CD4-positive, alpha-beta memory T cell (primary cell): ENCODE measurements at places on chromosomes 1 and 21. TPM values are rescaled to one million over a fixed set of nuclear protein-coding genes. Genes with fewer than 3 reads are reported as not detected.
A peak's percentile ranks its signal among the peaks of the same experiment; 100 is the strongest.

- no peak overlapping the region for H3K27ac ChIP-seq
- H3K4me3 ChIP-seq = no peak overlapping the region
- H3K27me3 ChIP-seq = no peaks in the 10 kb centered on the region
- no peaks in the 10 kb centered on the region for H3K36me3 ChIP-seq
These were observed 37.7 kb downstream of the RNF220 start for GRCh38 chr1:44442791-44443190.

DNA sequence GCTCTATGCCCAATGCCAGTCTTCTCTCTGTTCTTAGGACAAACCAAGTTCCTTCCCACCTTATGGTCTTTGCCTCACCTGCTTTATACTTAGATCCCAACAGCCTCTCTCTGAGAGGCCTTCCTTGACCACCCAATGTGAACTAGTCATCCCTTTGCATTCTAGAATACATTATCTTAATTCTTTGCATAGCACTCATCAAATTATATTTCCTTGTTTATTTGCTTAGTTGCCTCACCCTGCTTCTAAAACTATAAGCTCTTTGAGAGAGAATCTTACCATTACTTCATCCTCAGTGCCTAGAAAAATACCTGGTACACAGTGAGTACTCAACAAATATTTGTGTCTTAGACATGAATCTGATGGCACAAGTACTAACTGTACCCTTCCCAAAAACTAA lies 8.0 kb downstream of the PIGP start:
- H3K27me3 ChIP-seq = no peaks in the 10 kb centered on the region
- H3K36me3 ChIP-seq = peaks cover 4% of the 10 kb centered on the region
- no peak overlapping the region for H3K4me3 ChIP-seq

GRCh38 chr21:42513985-42514882 lies 582 bp downstream of the SLC37A1 start:
- H3K27me3 ChIP-seq = no peaks in the 10 kb centered on the region
- peak overlapping the region; percentile 65 for H3K27ac ChIP-seq
- H3K4me3 ChIP-seq = peak overlapping the region; percentile 79
- peaks cover 29% of the 10 kb centered on the region for H3K4me1 ChIP-seq
- peaks cover 10% of the 10 kb centered on the region for H3K36me3 ChIP-seq

RPTN gene
- polyA plus RNA-seq = not detected

GRCh38 chr1:223114871-223115270 lies 28.2 kb downstream of the TLR5 start:
- H3K27me3 ChIP-seq = no peaks in the 10 kb centered on the region
- no peak overlapping the region for H3K27ac ChIP-seq
- H3K4me3 ChIP-seq = no peak overlapping the region
- no peak for DNase-seq
- no peaks in the 10 kb centered on the region for H3K36me3 ChIP-seq

GRCh38 chr1:110336300-110337039 lies 2.7 kb upstream of the RBM15 start:
- H3K4me1 ChIP-seq = peaks cover 31% of the 10 kb centered on the region
- no peak for DNase-seq
- H3K27ac ChIP-seq = no peak overlapping the region
- H3K4me3 ChIP-seq = no peak overlapping the region
- no peaks in the 10 kb centered on the region for H3K27me3 ChIP-seq

SPRR2A gene
- polyA plus RNA-seq = not detected

GRCh38 chr1:36709869-36710481 lies 227.3 kb upstream of the CSF3R start:
- H3K36me3 ChIP-seq = no peaks in the 10 kb centered on the region
- no peaks in the 10 kb centered on the region for H3K27me3 ChIP-seq
- H3K4me1 ChIP-seq = no peaks in the 10 kb centered on the region
- H3K27ac ChIP-seq = no peak overlapping the region
- no peak for DNase-seq

GRCh38 chr1:3599816-3600215 lies 11.5 kb downstream of the MEGF6 start:
- DNase-seq = no peak
- H3K27me3 ChIP-seq = no peaks in the 10 kb centered on the region
- H3K4me1 ChIP-seq = peaks cover 20% of the 10 kb centered on the region
- no peak overlapping the region for H3K27ac ChIP-seq
- no peaks in the 10 kb centered on the region for H3K36me3 ChIP-seq

GRCh38 chr1:68168545-68169171 lies 63.7 kb downstream of the WLS start:
- H3K27ac ChIP-seq = no peak overlapping the region
- DNase-seq = no peak
- no peak overlapping the region for H3K4me3 ChIP-seq
- no peaks in the 10 kb centered on the region for H3K27me3 ChIP-seq
- no peaks in the 10 kb centered on the region for H3K4me1 ChIP-seq

- H3K4me3 ChIP-seq = no peak overlapping the region
- peaks cover 35% of the 10 kb centered on the region for H3K4me1 ChIP-seq
- H3K27me3 ChIP-seq = no peaks in the 10 kb centered on the region
- H3K27ac ChIP-seq = no peak overlapping the region
- no peaks in the 10 kb centered on the region for H3K36me3 ChIP-seq
These were observed 16.8 kb upstream of the ETV3 start for GRCh38 chr1:157154940-157155514.

MCOLN2 gene
- 6.4 TPM for polyA plus RNA-seq

EPS15 gene
- polyA plus RNA-seq = 39.2 TPM

DNA sequence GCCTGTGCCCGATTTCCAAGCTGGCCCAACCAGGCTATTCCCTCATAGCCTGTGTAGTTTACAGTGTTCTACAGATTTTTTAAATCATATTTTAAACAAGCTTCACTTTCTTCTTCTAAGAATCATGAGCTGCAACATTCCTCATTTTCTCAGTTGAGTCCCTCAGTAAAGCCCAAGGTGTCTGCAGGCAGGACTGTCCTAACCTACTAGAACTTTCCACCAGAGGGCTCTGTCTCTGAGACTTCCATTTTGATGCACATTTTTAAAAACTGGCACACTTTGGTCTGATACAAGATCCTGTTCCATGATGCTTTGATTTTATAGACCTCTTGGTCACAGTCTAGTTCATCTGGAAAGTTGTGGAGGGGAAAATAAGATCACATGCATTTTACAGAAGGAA lies 21.6 kb upstream of the SLAMF6 start:
- H3K4me1 ChIP-seq = peaks cover 63% of the 10 kb centered on the region
- peaks cover 33% of the 10 kb centered on the region for H3K36me3 ChIP-seq
- no peak overlapping the region for H3K4me3 ChIP-seq
- no peak overlapping the region for H3K27ac ChIP-seq
- H3K27me3 ChIP-seq = no peaks in the 10 kb centered on the region

DNA sequence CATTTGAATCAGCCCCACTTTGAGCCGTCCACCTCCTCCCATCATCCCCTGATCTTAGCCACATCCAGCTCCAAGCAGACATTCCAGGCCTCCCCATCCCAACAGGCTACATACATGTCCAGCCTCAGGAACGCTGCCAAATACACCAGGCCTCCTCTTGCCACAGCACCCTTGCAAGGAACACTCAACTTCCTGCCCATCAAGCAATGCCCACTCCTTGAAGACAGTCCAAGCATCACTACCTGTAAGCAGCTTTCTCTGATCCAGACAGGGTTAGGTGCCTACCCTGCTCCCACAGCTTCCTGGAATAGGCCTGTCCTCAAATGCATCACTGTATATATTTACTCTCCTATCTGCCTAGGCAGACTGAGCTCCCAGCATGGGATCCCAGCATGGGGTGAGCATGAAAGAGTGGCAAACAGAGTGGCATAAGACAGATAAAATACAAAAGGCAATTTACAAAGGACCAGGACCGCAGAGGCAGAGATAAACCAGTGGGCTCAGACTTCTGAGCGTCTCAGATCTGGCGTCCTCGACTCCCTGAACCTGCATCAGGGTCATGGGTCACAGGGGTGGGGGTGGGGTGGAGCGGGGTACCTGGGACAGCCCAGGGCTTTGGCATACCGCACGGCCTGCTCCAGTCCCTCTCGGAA lies 816 bp downstream of the HYI start:
- H3K4me3 ChIP-seq = no peak overlapping the region
- no peak for DNase-seq
- H3K27me3 ChIP-seq = no peaks in the 10 kb centered on the region

DENND2D gene
- polyA plus RNA-seq = 221 TPM

- no peaks in the 10 kb centered on the region for H3K27me3 ChIP-seq
- H3K4me3 ChIP-seq = no peak overlapping the region
- peaks cover 7% of the 10 kb centered on the region for H3K4me1 ChIP-seq
- no peak overlapping the region for H3K27ac ChIP-seq
- no peaks in the 10 kb centered on the region for H3K36me3 ChIP-seq
These were observed 36.7 kb downstream of the ADAM30 start for GRCh38 chr1:119859647-119860046.

GRCh38 chr21:43768868-43769167 lies 7.3 kb downstream of the CSTB start:
- no peak for DNase-seq
- no peaks in the 10 kb centered on the region for H3K4me1 ChIP-seq
- H3K27me3 ChIP-seq = no peaks in the 10 kb centered on the region
- H3K4me3 ChIP-seq = no peak overlapping the region
- no peak overlapping the region for H3K27ac ChIP-seq

DNA sequence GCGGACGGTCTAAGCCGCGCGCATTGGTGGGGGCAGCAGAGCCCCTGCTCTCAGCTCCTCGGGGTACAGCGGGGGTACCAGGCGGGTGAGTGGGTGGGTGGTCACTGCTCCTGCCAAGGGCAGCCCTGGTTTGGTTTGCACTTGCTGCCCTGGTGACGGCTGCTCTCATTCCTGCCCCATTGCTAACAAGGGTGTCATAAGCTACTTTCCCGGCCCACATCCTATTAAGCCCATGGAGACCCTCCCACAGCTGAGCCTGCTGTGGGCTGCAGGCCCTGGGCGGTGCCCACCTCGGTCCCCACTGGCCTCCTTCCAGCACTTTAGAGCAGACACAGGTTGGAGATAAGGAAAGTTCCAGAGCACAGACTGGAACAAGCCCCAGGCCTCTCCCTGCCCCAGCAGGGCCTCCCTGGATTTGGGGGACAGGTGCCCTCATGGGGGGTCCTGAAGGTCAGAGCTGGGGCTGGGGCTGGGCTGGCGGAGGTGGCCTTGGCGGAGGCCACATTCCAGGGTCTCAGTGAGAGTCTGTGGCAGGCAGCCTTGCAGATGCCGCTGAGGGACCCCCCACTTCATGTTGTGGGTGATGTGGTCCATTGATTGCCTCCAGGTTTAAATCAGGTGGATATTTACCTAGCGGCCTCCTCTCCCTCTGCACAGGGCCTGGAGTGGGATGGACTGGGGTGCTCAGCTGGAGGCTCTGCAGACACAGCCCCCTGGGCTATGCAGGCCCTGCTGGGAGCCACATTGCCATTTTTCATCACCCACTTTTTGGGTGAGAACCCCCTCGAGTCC lies 27.0 kb downstream of the COL18A1 start:
- no peak overlapping the region for H3K27ac ChIP-seq
- no peak overlapping the region for H3K4me3 ChIP-seq
- DNase-seq = no peak
- H3K36me3 ChIP-seq = no peaks in the 10 kb centered on the region
- H3K27me3 ChIP-seq = no peaks in the 10 kb centered on the region

DNA sequence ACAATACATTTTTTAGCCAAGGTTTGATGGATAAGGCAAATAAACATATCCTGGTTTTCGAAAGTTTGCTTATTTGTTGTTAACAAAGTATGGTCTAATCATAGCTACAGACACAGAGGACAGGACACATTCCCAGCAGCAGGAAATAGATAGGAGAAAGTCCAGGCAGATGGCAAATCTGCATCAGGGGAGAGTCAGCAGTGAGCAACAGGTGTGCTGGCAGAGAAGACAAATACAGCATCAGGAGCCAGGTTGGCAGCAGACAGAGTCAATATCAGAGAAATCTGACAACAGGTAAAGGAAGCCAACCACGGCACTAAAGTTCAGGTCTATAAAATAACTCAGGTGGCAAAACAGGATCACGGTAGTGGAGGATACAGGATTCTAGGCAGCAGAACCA lies 210.7 kb upstream of the PTBP2 start:
- H3K27me3 ChIP-seq = no peaks in the 10 kb centered on the region
- no peaks in the 10 kb centered on the region for H3K4me1 ChIP-seq
- DNase-seq = no peak
- H3K4me3 ChIP-seq = no peak overlapping the region
- H3K27ac ChIP-seq = no peak overlapping the region

- H3K4me1 ChIP-seq = no peaks in the 10 kb centered on the region
- H3K4me3 ChIP-seq = no peak overlapping the region
- H3K27me3 ChIP-seq = no peaks in the 10 kb centered on the region
These were observed 152.8 kb downstream of the PPP1R12B start for GRCh38 chr1:202501281-202501680.

- no peaks in the 10 kb centered on the region for H3K36me3 ChIP-seq
- no peaks in the 10 kb centered on the region for H3K4me1 ChIP-seq
- H3K4me3 ChIP-seq = no peak overlapping the region
- H3K27ac ChIP-seq = no peak overlapping the region
- DNase-seq = no peak
These were observed 33.3 kb downstream of the FOXD2 start for GRCh38 chr1:47471163-47471562.

GRCh38 chr1:14441302-14441741 lies 157.2 kb upstream of the KAZN start:
- no peak overlapping the region for H3K4me3 ChIP-seq
- H3K27me3 ChIP-seq = no peaks in the 10 kb centered on the region
- no peaks in the 10 kb centered on the region for H3K4me1 ChIP-seq
- no peak for DNase-seq
- H3K27ac ChIP-seq = no peak overlapping the region

ICOSLG gene
- 4.1 TPM for polyA plus RNA-seq

- no peaks in the 10 kb centered on the region for H3K27me3 ChIP-seq
- peaks cover 98% of the 10 kb centered on the region for H3K4me1 ChIP-seq
- DNase-seq = peak; percentile 63
- peak overlapping the region; percentile 25 for H3K4me3 ChIP-seq
These were observed 5.0 kb upstream of the CHI3L2 start for GRCh38 chr1:111222308-111223125.

BCL2L15 gene
- 0.75 TPM for polyA plus RNA-seq

- no peak overlapping the region for H3K27ac ChIP-seq
- no peaks in the 10 kb centered on the region for H3K36me3 ChIP-seq
- DNase-seq = no peak
- no peak overlapping the region for H3K4me3 ChIP-seq
- no peaks in the 10 kb centered on the region for H3K27me3 ChIP-seq
These were observed 110.4 kb upstream of the IPO9 start for GRCh38 chr1:201718346-201719202.

NFASC gene
- not detected for polyA plus RNA-seq

DNA sequence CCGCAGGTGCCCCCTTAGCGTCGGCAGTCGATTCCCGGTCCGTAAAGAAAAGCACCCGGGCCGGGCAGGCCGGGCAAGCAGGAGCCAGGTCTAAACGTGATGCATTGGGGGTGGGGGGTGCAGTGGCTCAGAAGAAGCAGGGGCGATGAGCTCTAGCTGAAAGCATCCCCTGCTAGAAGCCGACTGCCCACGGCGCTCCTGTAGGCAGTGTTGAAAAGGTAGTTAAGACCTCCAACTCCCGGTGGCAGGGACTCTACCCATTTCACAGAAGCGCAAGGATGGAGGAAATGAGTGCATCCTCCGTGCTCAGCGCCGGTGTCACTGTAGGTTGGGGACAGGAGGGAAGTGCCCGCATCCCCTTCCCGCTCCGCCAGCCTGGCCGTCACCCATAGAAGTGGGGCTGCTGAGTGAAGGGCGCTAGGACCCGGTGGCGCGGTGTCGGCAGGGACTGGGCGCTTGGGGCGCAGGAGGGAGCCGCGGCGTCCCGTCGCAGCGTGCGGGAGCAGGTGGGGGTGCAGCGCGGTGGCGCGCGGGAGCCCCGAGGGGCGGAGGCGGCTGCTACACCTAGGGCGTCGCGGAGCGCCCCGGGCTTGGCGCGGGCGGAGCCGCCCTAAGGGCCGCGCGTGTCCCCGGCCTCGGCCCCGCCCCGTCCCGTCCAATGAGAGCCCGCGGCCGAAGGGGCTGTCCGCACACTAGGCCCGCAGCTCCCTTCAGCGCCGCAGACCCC lies at the start of gene WNT2B:
WNT2B (plus strand) TSS at position 688 of the 727 bp plus-strand sequence. CDS start 298 bp downstream, outside the sequence.
- H3K27ac ChIP-seq = no peak within 1 kb of the TSS
- no peaks in the 10 kb centered on the region for H3K36me3 ChIP-seq
- peak within 1 kb of the TSS; percentile 67 for H3K4me3 ChIP-seq
- H3K27me3 ChIP-seq = peaks cover 6% of the 10 kb centered on the region
- H3K4me1 ChIP-seq = peaks cover 13% of the 10 kb centered on the region
